ENCODE measurements at places on chromosomes 12 and 14.

- DNase-seq: no peak
Measured at GRCh38 chr14:104099096-104100041, 13.9 kb downstream of the ASPG start.

DNA sequence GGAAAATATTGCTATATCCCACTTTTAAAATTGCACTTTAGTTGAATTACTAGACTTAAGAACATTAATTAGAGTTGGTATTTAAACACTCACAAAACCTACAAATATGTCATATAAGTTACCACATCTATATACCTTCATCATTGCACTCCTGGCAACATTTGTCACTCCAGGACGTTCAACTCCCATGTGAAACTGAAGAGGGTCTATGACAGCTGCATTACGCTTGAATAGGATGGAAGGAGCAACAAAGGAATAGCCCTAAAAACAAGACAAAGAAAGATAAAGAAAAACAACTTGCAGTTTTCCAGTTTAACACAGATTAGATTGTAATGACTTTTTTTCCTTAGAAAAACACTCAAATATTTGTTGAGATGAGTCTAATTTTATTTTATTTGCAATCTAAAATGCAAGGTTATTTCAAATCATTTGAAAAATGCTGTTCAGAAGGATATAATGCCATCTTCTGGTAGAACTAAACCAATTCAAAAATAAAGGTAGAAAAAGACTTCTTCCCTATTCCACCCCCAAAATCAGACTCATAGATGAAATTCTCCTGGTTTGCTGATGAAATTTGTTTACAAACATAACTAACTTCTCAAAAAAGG lies 84.3 kb upstream of the TTC7B start:
- no peak for DNase-seq

- DNase-seq: no peak
Measured at GRCh38 chr12:109434582-109434981, 42.5 kb downstream of the KCTD10 start.

DNA sequence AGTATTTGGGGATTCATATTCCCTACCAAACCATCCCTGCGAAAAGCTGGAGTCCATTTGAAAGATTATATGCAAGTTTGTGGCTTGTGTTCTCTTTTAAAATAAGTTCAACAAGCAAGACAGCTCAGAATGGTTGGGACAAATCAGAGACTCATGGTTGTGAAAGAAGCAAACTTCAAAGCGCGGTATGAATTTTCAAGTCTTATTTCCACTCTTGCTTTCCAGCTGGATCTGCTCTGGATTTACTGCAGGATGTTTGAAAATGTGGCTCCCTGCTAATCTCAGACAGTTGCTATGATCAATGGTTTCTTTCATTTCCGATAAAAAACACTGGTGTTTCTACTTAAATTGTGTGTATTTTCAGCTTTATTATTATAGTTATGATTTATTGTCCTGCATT lies 477.5 kb downstream of the RAD51B start:
- DNase-seq: no peak

DNA sequence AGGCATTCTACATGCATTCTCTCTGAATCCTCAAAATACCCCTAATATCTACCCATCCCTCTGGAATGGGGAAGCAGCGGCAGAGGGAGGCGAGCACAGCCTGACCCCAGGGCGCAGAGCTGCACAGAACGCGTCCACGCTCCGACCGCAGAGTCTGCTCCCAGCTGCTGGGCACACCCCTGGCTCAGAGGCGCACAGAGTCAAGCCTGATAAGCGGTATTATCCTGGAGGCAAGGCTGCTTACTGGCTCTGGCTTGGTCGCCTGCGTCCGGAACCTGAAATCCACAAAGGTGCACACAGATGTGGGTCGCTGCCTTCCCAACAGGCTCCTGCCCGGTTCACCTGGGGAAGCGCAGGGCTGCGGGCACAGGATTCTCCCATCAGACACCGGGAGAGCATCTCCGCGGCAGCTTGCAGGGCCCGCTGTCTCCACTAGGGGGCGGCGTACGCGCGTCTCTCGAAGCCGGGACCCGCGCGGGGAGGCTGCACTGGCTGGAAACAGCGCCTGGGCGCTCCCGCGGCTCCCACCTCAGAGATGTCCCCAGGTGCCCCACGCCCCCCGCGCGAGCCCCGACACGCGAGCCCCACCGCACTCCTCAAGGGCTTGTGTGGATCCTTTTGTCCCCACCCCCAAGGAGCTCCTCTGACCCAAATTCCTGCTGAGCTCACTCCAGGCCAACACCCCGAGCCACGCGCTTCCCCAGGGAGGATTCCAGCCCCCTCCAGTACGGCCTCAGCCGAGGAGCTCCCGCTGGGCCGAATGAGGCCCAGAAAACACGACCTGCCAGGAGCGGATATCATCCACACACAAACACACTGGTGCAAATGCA lies 120.1 kb upstream of the FZD10 start:
- no peak for DNase-seq

DNA sequence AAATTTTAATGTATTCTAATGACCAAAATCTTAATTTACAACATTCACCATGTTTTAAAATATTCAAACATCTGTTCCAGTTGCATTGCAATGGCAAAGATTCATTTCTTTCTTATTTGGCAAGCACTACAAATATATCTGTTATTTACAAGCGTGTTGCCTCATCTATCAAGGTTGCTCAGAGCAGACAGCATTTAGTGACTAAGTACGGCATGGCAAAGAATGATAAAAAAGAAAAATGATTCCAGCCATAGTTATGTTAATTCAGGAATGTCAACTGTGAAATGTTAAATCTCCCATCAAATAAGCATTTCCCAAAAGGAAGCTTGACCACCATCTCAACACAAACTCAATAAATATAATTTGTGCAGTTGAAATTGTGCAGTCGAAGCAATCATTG lies 312.1 kb downstream of the SEC23A start:
- DNase-seq: peak; percentile 0

- DNase-seq: no peak
Measured at GRCh38 chr14:98926146-98926545, 345.9 kb downstream of the BCL11B start.

- DNase-seq: peak; percentile 73
Measured at GRCh38 chr14:81303258-81303935, 82.6 kb upstream of the GTF2A1 start.

GRCh38 chr12:125606312-125606711 lies 541.1 kb downstream of the AACS start:
- DNase-seq: no peak

DNA sequence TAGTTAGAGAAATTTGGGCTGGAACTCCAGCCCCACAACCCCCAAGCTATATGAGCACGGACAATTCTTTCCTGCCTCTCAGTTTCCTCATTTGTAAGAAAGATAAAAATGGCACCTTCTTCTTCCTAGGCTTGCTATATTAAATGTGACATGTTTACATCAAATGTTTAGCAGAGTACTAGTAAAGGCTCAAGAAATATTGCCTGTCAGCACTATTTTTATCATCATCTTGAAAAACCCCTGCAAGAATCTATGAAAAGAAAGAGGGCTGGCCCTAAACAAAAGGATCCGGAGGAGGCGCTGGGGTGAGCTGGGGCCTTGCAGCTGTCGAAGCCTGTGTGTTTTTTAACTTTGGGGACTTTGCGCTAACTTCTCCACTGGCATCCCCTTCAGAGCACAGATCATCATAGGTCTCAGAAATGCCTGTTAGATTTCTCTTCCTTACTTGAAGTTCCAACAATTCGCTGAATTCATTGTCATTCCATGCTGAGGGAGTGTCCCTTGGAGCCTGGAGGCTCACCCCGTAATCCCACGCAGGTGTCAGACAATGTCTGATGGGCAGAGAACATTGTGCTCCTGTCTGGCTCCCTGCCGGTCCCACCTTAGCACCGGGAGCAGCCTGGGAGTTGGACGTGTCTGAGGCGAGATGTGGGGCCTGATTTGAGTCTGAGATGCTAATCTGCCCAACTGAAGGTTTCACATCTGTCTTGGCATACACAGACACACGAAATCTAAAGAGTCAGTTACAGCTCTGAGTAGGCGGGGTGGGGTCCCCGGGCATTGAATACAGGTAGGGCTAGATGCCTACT lies 206.8 kb downstream of the NUAK1 start:
- DNase-seq: peak; percentile 12

- no peak for DNase-seq
Measured at GRCh38 chr12:64737539-64737938, 21.7 kb downstream of the GNS start.

DNA sequence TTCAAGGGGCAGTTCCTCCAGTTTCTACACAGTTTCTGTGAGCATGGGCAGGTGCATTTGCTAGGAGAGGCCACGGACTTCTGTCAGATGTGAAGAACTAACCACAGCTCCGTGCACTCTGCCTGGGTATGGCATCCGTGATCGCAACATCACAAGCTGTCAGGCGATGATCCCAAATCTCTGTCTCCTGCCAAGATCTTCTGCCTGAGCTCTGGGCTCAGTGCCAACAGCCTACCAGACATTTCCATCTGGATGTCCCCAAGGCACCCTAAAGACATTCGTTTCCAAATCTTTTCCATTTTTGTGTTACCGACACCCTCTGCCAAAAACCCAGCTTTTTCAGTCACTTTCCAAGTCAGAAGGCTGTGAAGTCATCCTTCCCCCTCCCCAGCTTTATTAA lies 292.1 kb downstream of the GLT1D1 start:
- no peak for DNase-seq

DNA sequence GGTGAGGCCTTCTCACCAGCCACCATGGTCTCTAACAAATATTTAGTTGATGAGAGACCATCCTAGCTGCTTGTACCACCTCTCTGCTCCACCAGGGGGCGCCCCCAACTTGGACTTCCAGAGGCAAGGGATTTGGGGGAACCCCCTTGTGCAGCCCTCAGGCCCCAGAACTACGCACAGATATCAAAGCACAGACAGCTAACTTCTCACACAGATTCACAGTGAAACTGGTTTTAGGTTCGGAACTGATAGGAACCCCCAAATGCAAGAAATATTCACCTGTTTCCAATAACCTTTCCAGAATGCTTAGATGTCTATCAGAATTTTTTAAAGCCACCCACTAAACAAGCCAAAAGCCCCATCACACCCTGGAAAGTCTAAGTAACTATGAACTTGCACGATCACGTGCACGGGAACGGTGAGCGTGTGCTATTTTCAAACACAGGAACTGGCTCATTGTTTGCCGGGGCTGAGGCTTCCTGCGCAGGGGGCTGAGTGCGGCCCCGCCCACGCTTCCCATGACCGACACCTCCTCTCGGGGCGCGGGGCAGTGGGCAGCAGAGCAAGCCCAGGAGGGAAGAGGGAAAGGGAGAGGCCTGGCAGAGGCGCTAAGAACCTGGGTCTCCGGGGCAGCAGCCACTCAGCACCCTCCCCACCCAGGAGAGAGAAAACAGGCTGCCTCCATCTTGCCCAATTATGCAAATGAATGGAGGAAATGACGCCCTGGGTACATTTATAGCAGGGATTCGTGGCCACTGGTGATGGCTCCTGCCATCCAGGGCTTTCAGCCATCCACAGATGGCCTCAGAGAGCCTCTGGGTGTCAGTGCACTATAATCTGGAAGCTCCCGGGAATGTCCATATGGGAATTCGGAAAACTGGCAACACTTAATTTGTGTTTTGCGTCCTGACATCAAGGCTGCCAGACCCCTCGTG lies 79.4 kb upstream of the GPR68 start:
- peak; percentile 70 for DNase-seq

GRCh38 chr12:91874086-91874865 lies 271.4 kb downstream of the BTG1 start:
- no peak for DNase-seq

- no peak for DNase-seq
Measured at GRCh38 chr14:33925946-33926345, 24.9 kb downstream of the EGLN3 start.

GRCh38 chr14:91119556-91120311 lies 5.9 kb downstream of the DGLUCY start:
- no peak for DNase-seq

DNA sequence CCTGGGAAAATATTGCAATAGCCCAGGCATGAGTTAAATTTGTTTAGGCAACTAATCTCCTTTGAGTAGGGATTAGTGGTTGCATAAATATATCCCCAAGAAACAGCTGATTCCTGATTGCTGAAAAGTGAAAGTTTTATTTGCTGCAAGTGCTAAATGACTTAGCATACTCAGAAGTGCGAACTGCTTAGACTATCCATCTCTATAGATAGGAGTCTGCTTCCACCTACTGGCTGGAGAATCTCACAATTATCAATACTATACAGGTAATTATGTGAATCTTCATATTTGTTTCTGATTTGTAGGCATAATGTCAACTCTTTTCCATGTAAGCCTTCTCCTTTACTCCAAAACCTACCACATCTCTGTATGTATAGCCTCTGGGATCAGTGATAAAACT lies 12.0 kb upstream of the SLCO1B3 start:
- DNase-seq: peak; percentile 90

DNA sequence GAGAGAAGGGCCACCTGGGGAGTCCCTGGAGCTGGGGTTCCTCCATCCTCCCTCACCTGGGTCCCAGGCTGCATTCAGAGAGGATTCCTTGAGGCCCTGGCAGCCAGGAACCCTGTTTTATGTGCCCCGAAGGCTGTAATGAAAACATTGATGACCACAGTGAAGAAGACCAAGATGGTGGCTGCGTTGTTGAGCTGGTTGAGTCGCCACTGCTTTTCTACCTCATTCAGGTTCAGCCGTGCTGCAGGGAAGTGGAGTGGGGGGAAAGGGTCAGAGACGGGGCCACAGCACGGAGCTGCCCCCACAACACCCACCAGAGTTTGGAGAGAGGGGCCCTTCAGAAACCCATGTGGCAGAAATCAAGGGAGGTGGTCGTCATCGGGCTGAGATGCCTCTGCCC lies 98.1 kb downstream of the NINJ2 start:
- DNase-seq: no peak

Data from OCI-M1 (cell line).